Stimulated activated CD4-positive, alpha-beta T cell treated with anti-CD3 and anti-CD28 coated beads, Interleukin-1b, Interleukin-23, amount 100 ng/mL, for 24 hours (primary cell): ENCODE measurements at places on chromosomes 1 and 21.

DNA sequence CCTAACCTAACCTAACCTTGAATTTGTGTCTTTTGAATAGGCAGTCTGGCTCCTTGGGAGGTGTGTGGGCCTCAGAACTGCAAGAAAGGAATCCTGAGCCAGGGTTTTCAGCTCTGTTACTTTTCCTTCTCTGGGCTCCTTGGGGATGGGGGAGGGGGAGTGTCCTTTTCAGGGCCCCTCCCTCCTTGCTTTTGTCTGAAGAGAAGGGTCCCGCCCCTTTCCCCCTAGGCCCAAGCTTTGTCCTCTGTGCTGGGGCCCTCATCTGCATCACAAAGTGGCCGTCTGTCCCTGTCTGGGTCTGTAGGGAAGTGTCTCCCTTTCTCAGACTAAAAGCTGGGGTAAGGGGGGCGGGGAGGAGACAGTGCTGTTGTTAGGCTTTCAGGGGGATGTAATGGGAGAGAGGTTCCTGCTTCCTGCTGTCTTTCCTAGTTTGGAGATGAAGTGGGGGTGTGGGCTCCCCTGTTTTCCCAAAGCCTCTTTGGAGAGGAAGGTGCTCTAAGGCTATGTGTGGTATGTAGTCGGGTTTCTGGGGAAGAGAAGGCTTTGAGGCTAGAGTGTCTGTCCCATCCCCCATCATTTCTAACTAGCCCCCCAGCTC is 3.1 kb downstream of the AGO1 start:
- DNase-seq: no peak

- DNase-seq: no peak
These were observed 174.4 kb downstream of the GRIK3 start for GRCh38 chr1:36859926-36860325.

GRCh38 chr1:47388030-47388890 is 27.8 kb upstream of the FOXE3 start:
- no peak for DNase-seq

GRCh38 chr1:157380523-157380922 is 171.8 kb downstream of the FCRL5 start:
- DNase-seq: no peak

- DNase-seq: no peak
These were observed 40.7 kb downstream of the COQ8A start for GRCh38 chr1:226980565-226981385.

GRCh38 chr1:47761974-47762373 is 235.2 kb downstream of the TRABD2B start:
- DNase-seq: no peak

GRCh38 chr1:192978195-192978710 is 80.9 kb downstream of the UCHL5 start:
- no peak for DNase-seq

GRCh38 chr1:22275626-22276395 is 132.9 kb upstream of the WNT4 start:
- peak; percentile 7 for DNase-seq

- no peak for DNase-seq
These were observed 157.3 kb upstream of the RUNX1 start for GRCh38 chr21:35206141-35207125.

GRCh38 chr1:174874331-174875053 is 125.3 kb upstream of the CACYBP start:
- no peak for DNase-seq

- no peak for DNase-seq
These were observed 37.4 kb upstream of the WASF2 start for GRCh38 chr1:27527223-27527889.

- DNase-seq: no peak
These were observed 39.1 kb upstream of the WASF2 start for GRCh38 chr1:27528818-27529703.

DNA sequence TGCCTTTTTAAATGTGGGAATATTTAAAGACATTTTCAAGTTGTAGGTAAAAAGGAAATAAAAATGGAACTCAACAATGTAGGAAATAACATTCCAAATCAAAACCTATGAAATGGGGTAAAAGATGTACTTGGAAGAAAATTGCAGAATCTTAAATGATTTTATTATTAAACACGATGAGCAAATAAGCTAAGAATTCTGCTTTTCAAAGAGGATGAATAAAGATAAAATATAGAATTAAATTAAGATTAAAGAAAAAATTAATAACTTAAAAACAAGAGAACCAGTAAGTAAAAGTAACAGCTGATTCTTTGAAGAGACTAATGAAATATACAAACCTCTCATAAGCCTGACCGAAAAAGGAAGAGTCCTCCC is 74.0 kb downstream of the NPHP4 start:
- no peak for DNase-seq

- no peak for DNase-seq
These were observed 395.0 kb upstream of the USP24 start for GRCh38 chr1:55610203-55610602.

DNA sequence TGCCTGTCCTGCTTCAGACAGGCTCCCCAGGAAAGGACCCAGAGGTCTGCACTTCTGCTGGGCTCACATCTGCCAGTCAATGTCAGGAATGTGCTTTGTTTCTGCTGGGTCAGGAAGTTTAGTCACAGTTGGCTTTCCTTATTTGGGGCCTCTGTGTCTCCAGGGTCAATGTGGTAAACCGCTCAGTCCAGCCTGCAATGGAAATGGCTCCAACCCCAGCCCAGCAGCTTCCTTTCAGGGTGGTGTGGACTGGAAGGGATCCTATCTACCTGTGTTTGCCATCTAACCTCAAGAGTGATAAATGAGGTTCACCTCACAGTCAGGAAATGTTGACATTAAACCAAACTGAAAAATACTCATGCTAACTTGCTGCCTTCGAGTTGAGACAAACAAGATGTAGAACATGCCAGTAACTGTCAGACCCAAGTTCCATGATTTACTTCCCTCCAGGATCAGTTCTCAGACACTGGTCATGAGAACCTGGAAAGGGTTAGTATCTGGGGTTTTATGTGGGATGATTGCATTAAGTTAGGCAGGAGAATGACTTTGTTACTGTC is 20.3 kb downstream of the ENO1 start:
- no peak for DNase-seq

DNA sequence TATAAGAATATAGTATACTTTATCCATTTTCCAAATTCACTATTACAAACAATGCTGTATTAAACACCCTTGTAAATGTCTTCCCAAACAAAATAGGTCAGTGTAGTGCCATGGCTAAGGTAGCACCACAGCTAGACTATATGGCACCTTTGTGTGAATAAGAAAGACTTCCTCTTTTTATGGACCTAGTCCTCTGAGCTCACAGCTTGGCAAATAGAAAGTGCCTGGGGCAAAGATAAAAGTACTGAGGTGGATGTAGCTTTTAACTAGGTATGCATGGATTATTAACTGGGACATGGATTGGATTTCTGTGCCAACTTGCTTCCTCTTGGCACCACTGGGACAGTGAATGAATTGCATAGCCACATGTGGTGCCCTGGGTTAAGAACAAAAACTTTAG is 25.0 kb downstream of the HRNR start:
- no peak for DNase-seq

DNA sequence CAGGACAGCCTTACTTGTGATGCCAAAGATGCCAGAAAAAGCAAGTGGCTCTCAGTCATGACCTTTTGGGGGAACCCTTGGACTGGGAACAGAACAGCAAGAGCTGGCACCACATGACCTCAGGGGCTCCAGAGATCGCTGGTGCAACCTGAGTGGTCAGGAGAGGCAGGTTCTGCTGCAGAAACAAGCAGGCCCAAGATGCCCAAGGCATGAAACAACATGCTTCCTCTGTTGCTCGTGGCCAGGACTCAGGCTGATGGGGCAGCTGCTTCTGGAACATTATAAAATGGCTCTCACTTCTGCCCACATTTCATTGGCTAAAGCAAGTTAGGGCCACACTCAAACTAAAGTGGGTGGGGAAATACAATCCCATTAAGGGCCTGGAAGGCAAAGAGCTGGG is 17.7 kb upstream of the CLSTN1 start:
- DNase-seq: no peak
